ENCODE measurements at places on chromosomes 12 and 14.

- ATAC-seq: no peak
Observed at GRCh38 chr12:9319842-9320173, 111.6 kb upstream of the PZP start.

DNA sequence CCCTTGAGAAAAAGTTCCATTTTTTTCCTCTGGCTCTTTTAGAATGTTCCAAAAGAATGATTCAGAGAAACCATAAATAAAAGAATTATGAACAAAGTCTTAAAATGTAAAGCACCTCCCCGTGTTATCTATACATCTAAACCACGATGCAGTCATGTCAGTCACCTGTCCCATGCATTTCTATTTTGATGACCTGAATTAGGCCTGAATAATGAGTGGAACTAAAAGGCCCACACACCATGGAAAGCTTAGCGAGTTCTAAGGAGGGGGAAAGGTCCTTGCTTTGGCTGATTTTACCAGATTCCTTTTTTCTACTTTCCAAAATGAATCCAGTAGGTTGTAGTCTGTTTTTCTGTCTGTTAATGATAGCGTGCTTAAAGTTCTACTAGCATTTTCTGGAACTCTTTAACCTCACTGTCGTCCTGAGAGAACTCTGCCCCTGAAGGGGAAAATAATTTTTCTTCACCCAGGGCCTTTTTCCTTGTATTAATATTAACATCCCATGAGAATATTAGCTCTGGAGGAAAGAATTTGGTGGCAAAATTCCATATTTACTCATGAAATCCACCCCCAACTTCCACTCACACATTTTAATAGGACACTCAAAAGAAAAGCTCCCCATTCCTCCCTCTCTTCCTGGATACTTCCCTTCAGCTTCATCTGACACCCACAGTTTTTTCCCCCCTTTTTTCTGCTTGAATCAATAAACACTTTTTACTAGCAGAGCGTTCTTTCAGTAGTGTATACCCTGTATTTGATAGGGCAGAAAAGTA is 266.3 kb upstream of the DIO2 start:
- ATAC-seq: no peak

GRCh38 chr12:18643681-18644080 is 94.1 kb downstream of the PLCZ1 start:
- ATAC-seq: no peak

DNA sequence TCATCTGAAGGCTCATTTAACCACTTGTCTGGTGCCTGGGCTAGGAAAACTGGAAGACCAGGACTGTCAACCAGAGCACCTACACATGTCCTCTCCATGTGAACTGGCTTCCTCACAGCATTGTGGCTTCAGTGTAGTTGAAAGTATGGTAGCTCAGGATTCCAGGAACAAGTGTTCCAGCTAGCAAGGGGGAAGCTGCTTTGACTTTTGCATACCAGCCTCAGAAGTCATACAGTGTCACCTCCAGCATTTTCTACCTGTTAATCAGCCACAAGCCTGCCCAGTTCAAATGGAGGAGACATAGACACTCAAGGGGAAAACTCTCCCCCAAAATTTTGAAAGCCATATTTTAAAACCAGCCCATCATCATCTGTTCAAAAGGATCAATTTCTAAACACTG is 212.8 kb upstream of the CAND1 start:
- no peak for ATAC-seq

DNA sequence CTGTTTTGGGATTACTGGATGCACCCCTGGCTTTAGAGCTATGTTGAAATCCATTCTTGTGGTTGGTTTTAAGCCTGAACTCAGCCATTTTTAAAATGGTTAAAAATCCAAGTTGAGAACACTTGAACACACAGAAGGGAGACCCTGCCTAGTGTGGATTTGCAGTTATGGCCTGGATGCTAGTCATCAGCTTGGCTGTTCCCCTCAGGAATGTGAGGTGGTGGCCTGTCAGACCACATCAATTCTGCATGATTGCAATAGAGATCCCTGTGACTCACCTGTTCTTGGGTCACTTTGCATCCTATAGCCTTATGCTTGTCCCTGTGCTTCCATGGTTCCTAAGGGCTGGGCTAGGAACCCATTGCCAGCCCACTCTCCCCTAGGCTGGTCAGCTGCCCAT is 454.1 kb downstream of the ATP23 start:
- no peak for ATAC-seq

DNA sequence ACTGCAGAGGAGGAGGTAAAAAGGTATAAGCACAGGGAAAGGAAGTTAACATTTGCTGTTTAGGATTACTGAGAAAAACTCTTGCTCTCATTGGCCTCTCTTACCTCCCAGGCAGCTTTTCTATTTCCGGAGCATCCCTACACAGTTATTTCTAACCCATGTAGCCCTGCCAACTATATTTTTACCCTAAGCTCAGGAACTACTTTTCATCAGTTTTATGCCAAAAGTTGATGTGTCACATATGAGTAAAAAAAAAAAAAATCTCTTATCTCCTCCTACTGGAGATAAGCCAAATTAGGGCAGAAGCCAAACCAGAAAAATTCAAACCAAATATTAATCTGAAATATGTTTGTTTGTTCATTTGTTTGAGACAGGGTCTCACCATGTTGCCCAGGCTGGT is 34.4 kb upstream of the PSMA6 start:
- ATAC-seq: no peak

GRCh38 chr14:79967001-79967400 is 244.3 kb downstream of the DIO2 start:
- no peak for ATAC-seq

All from activated CD4-positive, CD25-positive, alpha-beta regulatory T cell treated with anti-CD3 and anti-CD28 coated beads, Interleukin-2, amount 50 U/mL, for 24 hours (primary cell).